BJ (cell line): ENCODE measurements at places on chromosomes 16 and 17. TPM values are rescaled to one million over a fixed set of nuclear protein-coding genes. Genes with fewer than 3 reads are reported as not detected.

CCL16 gene
- not detected in 2 replicates for polyA plus RNA-seq

DNA sequence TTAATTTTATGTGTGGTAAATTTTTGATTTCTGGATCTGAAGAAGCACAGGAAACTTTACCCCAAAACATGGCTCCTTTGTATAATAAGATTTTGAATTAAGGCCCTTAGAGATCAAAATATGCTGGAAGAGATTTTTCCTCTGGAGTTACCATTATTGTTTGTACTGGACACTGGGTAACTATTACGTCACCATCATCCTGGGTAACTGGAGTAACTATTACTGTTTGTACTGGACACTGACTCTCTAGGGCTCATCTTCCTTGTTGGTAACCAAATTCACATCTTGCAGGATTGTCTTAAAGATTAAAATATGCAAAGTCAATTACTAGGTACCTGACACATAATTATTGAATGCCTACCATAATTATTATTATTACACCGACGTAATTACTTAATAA lies 593.8 kb upstream of the GOT2 start:
- DNase-seq = no peak

ARMC7 gene
- 5.7 and 6.9 TPM in 2 replicates for polyA plus RNA-seq

KRT13 gene
- 0.17 and 0.27 TPM in 2 replicates for polyA plus RNA-seq

DNA sequence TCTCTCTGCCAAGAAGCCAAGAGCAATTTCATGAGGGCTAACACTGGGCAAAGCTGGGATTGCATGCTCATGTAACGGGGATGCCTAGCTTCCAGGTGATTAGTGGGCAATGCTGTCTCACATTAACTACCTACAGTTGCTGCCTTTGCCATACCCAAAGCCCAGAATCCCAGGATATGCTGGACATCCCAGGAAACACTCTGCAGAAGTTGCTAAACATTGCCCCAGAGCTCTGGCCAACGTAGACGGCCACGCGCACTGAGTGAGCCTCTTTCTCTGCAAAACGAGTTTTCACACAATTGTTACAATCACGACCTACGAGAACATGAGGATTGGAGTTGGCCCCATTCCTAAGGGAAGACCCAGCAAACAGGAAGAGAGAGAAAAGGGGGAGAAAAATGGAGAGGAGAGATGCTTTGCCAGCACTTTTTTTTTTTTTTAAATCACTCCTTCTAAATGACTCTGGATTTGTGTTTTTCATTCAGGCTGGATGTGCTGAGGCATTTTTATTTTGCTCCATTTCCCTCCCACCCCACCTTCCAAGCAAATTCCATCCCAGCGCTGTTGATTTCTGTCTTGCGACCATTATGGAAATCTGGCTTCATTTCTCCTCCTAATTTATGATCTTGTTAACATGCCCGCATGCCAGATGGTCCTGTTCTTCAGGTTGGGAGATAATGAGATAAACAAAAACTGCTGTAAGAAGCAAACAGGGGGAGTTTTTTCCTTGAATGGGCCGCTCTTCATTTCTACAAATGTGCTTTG lies 112.8 kb upstream of the DNAH9 start:
- DNase-seq = no peak

PDILT gene
- polyA plus RNA-seq = not detected in 2 replicates

DNA sequence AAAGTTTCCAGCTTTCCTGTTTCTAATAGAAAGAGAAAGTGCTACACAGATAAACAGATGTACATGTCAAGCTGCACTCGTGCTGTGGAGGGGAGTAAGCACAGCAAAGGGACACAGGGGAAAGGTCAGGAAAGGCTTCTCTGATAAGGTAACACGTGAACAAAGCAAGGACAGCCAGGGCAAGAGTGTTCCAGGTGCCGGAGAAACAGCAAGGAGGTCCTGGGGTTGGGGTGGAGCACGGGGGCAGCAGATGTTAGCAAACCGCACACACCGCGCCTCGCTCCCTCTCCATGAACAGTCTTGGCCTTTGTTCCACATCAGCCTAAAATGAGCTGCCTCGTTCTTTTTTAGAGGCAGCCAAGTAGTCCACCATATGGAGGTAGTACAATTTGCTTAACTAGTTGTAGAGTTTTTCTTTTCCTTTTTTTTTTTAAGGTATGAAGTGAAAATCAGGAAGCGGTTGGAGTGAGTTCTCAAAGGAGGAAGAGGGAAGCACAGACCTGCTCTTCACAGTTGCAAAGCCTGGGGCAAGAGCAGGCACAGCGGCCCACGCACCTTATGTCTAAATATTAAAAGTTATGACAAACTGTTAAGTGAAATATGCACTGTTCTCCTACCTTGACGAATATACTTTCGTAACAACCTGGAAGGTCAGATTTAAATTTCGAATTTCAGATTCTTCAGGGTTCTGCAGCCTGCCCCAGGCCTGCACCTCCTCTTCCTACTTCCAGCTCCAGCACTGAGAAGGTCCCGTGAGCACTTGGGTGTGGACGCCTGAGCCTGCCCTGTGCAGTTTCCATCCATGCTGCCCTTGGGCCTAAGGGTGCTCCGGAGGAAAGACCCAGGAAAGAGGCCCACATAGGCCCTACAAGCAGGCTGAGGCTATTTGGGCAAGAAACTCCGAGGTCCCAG lies 41.5 kb upstream of the RPH3AL start:
- DNase-seq = no peak

- no peak for DNase-seq
Measured at GRCh38 chr16:50653633-50654519, 27.2 kb downstream of the SNX20 start.

CRISPLD2 gene
- polyA plus RNA-seq = 109 and 183 TPM in 2 replicates

DNA sequence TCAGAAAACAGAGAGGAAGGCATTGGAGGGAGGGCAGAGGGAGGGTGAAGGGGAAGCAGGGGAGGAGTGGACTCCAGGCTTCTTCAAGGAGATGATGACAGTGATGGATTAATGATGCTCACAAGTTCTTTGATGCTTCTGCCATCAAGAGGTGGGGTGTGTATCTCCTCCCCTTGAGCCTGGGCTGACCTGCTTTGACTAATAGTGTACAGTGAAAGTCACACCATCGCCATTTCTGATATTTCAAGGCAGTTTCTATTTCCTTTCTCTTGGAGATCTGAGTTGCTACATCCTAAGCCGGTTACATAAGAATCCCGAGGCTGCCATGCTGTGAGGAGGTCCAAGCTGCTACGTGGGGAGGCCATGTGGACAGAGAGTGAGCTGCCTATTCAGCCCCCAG lies 312.5 kb downstream of the MAF start:
- no peak for DNase-seq

LGALS9B gene
- polyA plus RNA-seq = not detected in 2 replicates

LRRC75A gene
- polyA plus RNA-seq = 0.82 and 1.3 TPM in 2 replicates

ODAD4 gene
- 0.61 and 0.92 TPM in 2 replicates for polyA plus RNA-seq

- DNase-seq = no peak
Measured at GRCh38 chr17:74198694-74199093, 4.8 kb upstream of the RPL38 start.

GRCh38 chr16:17343028-17343427 lies 127.7 kb downstream of the XYLT1 start:
- DNase-seq = no peak

- no peak for DNase-seq
Measured at GRCh38 chr17:7443499-7444485, 1.1 kb upstream of the CHRNB1 start.

DPEP3 gene
- polyA plus RNA-seq = not detected in 2 replicates

PRAC2 gene
- 0.63 and 0.98 TPM in 2 replicates for polyA plus RNA-seq

DNA sequence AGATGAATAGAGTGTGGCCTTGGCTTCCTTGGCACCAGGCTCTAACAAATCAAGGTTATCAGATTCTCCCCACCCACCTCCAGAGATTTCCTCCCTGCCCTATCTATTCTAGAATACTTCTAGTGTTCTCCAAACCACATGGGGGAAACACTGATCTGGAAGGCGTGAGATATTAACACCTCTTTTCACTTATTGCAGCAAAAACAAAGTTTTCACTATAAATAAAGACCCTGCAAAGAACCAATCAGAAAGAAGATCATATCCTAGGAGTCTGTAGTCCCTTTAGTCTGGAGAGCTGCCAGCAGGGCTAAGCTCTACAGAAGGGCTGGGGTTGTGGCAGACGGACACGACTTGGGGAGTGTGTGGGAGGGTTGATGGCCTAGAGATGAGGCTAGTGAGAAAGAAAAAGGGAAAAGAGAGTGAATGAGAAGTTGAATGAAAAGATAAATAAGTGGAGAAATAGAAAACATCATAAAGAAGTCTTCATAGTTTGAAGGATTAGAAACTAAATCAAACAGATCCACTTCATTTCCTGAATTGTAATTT lies 8.6 kb upstream of the SKAP1 start:
- no peak for DNase-seq

DNA sequence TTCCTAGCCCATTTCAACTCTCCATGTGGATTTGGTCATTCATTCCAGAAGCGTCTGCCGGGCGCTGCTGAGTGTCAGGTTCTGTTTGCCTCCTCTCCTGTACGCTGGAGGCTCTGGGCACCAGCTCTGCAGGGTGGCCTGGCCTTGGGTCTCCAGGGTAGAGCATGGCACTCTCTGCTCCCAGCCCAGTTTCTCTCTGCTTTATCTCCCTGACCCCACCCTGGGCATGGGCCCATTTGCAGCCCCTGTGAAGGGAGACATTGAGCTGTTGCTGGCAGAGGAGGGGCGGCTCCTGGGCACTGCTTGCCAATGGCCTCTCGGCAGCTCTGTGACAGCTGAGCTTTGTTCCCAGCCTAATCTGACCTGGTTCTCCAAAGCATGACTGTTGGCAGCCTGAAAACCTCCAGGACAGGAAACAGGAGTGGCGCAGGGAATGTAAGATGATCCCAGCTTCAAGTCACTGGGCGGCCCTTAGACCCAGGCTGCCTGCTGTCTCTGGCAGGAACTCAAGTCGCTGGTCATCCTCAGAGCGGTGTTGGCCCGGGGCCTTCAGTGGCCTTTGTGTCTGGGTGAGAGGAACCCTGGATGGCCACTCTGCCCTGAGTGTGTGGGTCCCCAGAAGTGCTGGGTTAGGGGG lies 146.8 kb downstream of the SEC14L1 start:
- peak; percentile 47 for DNase-seq

ABCA9 gene
- polyA plus RNA-seq = 0.06 and 0.25 TPM in 2 replicates

GRCh38 chr17:65485388-65486299 lies 75.8 kb downstream of the AXIN2 start:
- DNase-seq = no peak

DNA sequence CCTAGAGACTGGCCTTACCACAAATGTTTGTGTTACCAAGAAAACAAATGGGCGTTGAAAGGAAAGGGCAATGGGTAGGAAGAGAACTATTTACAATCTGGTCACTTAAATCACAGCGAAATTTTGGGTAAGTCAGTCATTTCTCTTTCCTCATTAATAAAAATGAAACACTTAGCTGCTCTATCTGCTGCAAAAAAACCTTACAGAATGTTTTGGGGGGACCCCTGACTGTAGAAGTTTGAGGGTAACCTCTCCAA lies 742 bp upstream of the NUTF2 start:
- DNase-seq = no peak

DNA sequence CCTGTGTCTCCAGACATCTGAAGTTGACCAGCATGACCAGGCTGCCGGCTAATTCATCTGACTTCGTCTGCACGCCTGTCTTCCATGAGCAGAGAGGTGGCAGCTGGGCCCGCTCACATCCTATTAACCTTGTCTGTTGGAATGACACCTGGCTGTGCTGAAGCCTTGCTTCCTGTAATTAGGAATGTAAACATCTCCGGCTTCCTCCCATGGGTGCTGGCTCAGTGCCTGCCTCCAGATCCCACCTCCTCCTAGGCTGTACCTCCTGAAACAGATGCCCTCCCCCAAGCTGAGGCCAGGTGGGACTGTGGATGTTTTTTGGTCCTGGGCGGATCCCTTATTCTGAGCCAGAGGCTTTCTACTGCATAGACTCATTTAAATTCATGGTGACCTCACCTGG lies 296.3 kb downstream of the HS3ST4 start:
- no peak for DNase-seq

DNA sequence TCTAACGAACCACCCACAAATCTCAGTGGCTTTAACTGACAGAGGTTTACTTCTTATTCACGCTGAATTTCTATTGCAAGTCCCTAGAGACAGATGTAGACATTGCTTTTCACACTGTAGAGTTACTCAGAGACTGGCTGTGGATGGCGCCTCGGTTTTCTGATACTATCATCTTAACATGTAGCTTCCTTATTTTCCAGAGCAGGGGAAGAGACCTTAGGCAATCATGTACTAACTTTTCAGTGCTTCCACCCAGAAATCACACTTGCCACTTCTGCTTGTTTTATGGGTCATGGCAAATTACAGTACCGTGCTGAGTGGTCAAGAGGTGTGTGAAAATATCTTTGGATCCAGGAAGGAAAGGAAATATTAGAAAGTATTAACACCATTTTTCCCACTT lies 65.4 kb downstream of the MAF start:
- DNase-seq = no peak

DNA sequence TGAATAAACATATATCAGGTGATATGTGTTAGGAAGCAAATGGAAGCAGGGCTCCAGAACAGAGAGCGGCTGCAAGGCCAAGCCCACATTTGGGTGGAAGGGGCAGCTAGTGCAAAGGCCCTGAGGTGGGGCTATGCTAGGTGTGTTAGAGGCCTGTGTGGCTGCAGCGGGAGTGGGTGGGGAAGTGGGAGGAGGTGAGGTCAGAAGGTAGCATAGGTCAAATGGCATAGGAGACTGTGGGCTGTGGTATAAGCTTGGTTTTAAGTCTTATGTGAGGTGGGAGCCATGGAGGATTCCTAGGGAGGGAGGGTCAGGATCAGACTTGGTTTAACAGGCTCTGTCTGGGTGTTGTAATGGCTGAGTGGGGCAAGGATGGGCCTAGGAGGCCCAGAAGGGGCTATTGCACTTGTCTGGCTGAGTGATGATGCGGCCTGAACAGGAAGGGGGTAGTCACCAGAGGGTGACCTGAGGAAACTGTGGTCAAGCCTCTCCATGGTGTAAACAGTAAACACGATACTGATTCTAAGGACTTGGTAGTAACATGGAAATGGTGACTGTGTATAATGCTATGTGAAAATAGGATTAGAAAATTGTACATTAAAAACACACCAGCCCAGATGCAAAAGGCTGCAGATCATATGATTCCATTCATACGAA lies 31.1 kb downstream of the RAI1 start:
- DNase-seq = peak; percentile 76
